Activated CD4-positive, alpha-beta memory T cell treated with anti-CD3 and anti-CD28 coated beads, Interleukin-2, amount 10 ng/mL, durations not matched to agents 7 days and 5 days (primary cell): ENCODE measurements at places on chromosomes 11 and 22. TPM values are rescaled to one million over a fixed set of nuclear protein-coding genes. Genes with fewer than 3 reads are reported as not detected.
A peak's percentile ranks its signal among the peaks of the same experiment; 100 is the strongest.

DNA sequence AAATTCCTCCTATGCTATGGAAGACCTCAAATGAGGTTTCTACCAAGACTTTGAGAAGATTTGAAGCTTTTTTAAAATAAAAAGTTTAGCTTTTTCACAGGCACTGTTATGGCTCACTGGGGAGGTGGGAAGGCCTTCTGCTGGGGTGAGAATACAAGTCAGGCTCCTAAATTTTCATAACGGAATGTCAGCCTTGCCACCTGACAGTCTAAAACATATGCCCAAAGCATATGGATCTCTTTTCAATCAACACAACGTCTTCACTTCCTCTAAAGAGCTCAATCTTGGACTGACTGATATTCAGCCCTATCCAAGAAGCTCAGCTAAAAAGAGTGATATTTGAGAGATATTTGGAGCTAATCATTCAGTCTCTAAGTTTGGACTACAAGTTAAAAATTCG is 57.1 kb upstream of the LIN7C start:
- DNase-seq: no peak

DNA sequence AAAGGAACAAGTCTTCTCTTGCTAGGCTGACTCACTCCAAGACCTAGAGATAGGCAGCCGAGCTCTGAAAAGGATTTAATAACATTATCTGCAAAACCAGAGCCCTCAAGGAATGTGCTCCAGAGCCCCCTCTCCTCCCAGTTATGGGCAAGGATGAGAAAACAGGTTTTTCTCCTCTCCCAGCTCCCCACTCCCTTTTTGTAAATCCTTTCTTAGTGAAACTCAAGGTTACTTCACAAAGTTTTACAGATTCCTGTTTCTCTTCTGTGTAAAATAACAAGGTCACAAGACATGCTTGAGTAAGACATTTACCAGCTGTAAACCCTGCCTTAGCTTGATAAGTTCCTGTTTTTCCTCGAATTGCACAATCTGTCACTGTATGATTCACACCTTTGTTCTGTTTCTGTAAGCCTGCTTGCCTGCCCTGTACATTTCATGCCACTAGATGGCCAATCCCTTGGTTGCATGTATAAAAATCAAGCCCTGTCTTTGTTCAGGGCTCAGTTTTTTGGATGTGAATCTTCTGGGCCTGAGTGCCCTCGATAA is 489.4 kb downstream of the KCNA4 start:
- no peak for DNase-seq

- DNase-seq: no peak
Observed at GRCh38 chr11:132444911-132445310, 1074.5 kb downstream of the NTM start.

GRCh38 chr11:46252373-46252914 is 25.0 kb upstream of the CREB3L1 start:
- no peak for DNase-seq

DNA sequence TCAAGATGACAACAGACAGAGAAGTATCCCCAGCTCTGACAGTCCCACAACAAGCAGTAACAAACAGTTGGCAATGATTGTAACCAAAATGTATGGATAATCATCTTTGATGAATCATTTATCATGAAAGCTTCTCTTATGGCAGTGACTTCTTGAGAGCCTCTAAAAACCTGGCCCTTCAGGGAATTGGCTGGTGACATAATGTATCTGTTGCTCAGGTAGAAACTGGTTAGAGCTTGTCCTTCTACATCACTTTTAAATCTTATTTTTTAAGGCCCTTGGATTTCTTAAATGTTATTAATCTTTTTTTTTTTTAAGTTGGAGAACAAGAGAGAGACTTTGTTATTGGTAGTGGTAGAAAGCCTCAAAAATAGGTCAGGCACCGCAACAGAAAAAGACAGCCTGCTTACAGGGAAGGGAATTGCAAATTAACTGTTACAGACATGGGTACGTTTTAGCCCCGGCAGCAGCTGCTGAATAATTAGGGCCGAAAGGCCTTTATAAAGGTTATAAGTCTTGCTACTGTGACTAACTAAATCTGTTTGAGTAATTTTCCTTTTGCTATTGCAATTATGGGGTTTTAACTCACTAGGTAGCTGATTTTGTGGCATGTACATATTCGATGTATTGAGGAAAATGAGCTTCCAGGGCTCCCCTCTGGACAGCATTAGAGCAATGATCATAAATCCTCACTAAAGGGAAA is 207.7 kb upstream of the LRRC4C start:
- no peak for DNase-seq

GRCh38 chr11:85988780-85989179 is 80.1 kb downstream of the PICALM start:
- DNase-seq: no peak

- DNase-seq: no peak
Observed at GRCh38 chr22:30113494-30113893, 33.2 kb downstream of the HORMAD2 start.

GRCh38 chr11:73152861-73153483 is 10.9 kb upstream of the FCHSD2 start:
- DNase-seq: peak; percentile 75

Gene WNT11
- 0.20 TPM for total RNA-seq

Gene OR4C5
- total RNA-seq: not detected

Gene MAML2
- 19.2 TPM for total RNA-seq
